Dermis blood vessel endothelial cell (primary cell): ENCODE measurements at places on chromosomes 11 and 22. TPM values are rescaled to one million over a fixed set of nuclear protein-coding genes. Genes with fewer than 3 reads are reported as not detected.

- no peak for DNase-seq
Observed at GRCh38 chr11:122025757-122026156, 90.3 kb downstream of the BLID start.

GSTT2 gene
- 0.65 TPM in 1 of 2 replicates, not detected in the other for total RNA-seq

DNA sequence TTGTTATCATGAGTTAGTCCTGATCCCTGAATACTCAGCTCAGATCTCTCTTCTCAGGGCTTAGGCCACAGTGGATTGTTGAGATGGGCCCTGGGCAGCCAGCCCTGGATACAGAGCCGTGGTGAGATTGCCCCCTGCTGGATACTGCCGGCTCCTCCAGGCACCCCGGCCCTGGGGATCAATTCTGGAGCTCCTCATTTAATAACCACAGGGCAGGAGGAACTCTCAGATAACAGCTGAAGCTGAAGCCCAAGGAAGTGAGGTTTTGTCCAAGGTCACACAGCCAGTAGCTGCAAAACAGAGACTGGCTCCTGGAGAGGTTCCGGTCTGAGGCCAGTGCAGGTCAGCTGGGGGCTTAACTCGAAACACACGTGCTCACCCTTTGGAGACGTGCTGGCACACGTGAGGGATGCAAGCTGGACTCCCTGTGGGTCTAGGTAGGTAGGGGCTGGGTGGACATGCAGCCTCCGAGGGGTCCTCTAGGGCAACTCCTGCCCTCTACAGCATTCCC, 16.0 kb downstream of the USH1C start:
- peak; percentile 68 for DNase-seq

DNA sequence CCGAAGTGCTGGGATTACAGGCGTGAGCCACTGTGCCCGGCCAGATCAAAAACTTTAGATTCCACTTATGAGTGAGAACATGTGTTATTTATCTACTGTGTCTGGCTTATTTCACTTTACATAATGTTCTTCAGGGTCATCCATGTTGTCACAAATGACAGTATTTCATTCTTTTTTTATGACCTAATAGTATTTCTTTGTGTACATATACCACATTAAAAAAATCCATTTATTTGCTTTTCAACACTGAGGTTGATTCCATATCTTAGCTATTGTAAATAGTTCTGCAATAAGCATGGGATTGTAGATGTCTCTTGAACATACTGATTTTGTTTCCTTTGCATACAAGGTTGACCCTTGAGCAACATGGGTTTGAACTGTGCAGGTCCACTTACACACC, 13.2 kb upstream of the SCGB1D1 start:
- DNase-seq, result no peak

GRCh38 chr11:44199298-44199697, 103.8 kb downstream of the EXT2 start:
- no peak for DNase-seq

DNA sequence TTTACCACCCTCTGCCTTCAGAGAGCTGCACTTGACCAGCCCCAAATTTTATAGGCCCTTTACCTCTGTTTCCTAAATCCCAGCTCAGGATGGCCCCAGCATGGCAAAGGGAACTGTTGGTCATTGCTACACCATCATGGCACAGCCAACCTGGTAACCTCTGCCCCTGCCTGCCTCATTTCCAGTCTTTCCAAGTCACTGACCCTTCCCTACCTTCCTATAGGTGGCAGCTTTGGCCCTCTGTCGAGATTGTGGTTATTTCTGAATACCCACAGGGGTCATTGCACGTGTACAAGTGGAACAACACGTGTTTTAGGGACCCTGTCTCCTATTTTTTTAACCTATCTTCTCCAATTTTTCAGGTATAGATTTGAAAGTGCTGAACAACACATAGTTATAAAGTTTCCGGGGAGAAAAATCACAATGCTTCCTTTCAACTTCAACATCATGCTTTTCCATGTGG, 2.8 kb downstream of the GALNT18 start:
- DNase-seq, result peak; percentile 13

- DNase-seq, result no peak
Observed at GRCh38 chr11:124724979-124725718, 14.6 kb upstream of the NRGN start.
